GM03348 (cell line): ENCODE measurements at places on chromosomes 7 and 10.

- DNase-seq, result no peak
Measured at GRCh38 chr7:132757783-132758182, 181.5 kb upstream of the PLXNA4 start.

DNA sequence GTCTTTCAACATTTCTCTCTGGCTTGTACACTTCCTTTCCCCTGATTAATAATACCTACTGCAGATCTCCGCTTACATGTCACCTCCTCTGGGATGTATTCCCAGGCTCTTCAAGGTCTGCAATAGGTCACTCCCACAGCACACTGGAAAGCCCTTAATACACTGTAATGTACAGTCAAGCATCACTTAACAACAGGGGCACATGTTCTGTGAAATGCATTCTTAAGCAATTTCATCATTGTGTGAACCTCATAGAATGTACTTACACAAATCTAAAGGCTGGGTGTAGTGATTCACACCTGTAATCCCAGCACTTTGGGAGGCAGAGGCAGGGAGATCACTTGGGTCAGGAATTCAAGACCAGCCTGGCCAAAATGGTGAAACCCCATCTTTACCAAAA, 1.9 kb downstream of the COX15 start:
- no peak for DNase-seq

GRCh38 chr10:11553773-11554381, 57.6 kb downstream of the USP6NL start:
- no peak for DNase-seq

DNA sequence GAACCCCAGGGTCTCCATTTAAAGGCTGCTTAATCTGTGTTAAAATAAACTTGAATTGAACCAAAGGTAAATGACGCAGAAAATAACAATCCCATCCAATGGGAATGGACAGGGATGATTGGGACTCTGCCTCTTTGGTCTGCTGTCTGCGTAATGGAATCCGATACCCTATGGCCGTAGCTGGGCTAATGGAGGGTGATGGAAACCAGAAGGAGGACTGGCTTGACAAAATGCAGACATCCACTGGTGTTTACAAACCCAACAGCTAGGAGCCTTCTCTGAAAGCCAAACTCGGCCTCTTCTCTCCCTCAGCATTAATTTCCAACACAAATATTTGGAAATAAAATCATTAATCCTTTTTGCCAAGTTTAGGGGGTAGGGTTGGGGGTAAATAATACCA, 162.2 kb upstream of the CHST15 start:
- no peak for DNase-seq
